ENCODE measurements at places on chromosomes 4 and X.

DNA sequence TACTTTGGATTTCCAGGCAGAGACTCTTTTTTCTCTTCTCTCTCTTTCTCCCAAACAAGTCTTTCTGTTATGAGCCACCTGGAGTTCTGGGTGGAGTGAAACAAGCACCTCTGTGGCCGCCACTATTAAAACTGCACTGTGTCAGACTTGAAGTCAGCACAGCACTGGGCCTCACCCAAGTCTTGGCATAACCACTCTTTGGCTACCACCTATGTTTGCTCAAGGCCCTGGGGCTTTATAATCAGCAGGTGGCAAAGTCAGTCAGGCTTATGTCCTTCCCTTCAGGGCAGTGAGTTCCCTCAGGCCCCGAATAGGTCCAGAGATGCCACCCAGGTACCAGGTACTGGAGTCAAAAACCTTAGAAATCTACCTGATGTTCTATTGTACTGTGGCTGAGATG lies 52.4 kb downstream of the ITIH6 start:
- DNase-seq = no peak

- no peak for DNase-seq
These were observed 205.9 kb downstream of the STIM2 start for GRCh38 chr4:27066591-27066990.

DNA sequence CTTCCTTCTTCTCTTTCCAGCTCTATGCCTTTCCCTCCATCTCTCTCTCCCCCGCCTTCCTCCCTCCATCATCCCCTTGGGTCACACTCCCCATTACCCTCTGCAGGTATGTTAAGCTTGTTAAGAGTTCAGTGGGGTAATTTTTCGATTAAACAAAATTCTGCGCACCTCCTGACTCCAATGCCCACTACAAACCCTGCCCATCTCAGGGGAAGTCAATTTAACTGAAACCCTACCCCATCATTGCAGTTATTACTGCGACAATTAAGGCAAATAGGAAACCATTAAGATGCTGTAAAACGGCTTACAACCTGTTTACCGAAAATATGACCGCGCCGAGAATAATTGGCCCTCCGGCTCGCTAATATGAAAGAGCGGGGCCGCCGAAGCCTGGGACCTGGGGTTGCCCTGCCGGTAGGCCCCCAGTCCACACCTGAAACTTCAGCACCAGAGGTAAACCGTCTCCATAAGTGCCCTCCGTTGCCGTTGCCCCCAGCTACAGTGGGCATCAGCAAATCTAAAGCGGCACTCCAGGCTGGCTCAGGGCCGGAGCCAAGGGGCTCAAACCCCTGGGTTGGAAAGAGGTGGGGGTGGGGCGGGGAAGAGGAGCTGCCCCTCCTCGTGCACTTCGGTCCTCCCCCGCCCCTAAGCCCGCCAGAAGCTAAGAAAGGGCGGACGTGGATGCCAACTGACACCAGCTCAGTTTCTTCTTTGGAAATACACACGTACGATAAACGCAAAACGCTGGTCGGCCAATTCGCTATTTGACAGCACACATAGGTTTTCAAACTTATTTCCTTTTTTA lies 4.8 kb downstream of the ARX start:
- no peak for DNase-seq

DNA sequence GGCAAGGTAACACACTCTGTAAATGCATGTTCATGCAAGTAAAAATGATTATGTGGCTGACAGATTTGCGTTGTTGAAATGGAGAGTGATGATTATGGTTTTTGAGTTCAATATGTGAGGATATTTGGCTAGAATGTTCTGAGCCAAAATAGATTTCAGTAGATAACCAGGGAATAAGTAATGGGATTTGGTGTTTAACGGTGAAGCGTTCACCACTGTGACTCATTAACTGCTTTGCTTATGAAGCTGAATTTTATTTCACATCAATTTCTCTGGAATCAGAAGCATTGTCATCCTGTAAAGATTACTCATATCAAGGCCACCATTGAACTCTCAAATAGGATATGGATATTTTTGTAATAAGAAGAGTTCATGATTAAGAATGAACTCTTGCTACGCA lies 11.7 kb downstream of the AFP start:
- no peak for DNase-seq

- DNase-seq = no peak
These were observed 32.8 kb downstream of the REPS2 start for GRCh38 chrX:16979226-16979625.

All from AG08395 (cell line).